Tibial nerve (tissue), 4 donors: ENCODE measurements at places on chromosomes 13 and 19. TPM values are rescaled to one million over a fixed set of nuclear protein-coding genes. Genes with fewer than 3 reads are reported as not detected.

DNA sequence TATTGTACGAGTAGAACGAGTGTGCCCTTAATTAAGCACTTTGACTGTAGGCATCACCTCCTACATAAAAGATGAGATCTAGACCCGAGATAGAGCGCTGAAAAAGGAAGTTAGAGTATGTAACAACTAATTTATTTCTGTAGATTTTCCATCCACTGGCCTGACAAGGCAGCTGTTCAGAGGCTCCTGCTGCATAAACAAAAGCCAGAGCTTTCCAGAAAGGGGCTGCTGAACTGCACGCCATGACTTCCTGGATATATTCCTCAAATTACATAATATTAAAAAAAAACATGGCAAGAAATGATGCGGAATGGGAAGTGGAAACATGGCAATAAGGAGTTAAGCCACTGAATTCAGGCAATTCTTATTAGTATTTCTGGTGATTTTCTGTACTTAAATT lies 89.7 kb downstream of the AKAP11 start:
- DNase-seq = no peak

The CCDC70 gene
- total RNA-seq = not detected

GRCh38 chr13:41199526-41199925 lies 5.2 kb upstream of the KBTBD7 start:
- no peak for DNase-seq

- DNase-seq = no peak
Measured at GRCh38 chr19:12544401-12544876, 6.8 kb downstream of the ZNF564 start.

The CCDC169 gene
- total RNA-seq = 0.39 TPM

The KLK14 gene
- not detected for total RNA-seq
